ENCODE measurements at places on chromosomes 4 and X. TPM values are rescaled to one million over a fixed set of nuclear protein-coding genes. Genes with fewer than 3 reads are reported as not detected.

GRCh38 chrX:149473966-149474365 is 31.1 kb downstream of the IDS start:
- no peak for DNase-seq

DNA sequence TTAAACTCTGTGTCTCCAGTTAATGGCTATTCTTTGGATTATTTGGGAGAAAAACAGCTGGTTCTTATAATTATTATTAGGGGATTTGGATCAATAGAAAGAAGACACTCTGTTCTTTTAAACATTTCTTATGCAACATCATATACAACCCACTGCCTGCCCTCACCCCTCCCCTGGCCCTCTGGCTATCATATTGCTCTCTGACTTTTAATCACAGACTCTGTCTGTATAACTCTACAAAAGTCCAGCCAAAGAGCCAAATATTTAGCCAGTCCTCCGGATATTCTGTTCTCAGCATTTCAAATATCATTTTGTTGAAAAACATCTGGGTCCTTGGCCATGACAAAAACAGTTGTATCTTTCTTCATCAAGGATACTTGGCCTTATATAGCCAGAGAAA is 19.0 kb upstream of the PACRGL start:
- no peak for DNase-seq

- DNase-seq: no peak
These were observed 138.8 kb downstream of the DTHD1 start for GRCh38 chr4:36420111-36420679.

GRCh38 chrX:30635630-30636029 is 17.6 kb upstream of the GK start:
- no peak for DNase-seq

HS6ST2 gene
- not detected for total RNA-seq

Data from myocyte (in vitro differentiated cells).